ENCODE measurements at places on chromosomes 13 and 19.

GRCh38 chr13:50129081-50129705 lies 113.9 kb downstream of the KCNRG start:
- DNase-seq, result no peak

DNA sequence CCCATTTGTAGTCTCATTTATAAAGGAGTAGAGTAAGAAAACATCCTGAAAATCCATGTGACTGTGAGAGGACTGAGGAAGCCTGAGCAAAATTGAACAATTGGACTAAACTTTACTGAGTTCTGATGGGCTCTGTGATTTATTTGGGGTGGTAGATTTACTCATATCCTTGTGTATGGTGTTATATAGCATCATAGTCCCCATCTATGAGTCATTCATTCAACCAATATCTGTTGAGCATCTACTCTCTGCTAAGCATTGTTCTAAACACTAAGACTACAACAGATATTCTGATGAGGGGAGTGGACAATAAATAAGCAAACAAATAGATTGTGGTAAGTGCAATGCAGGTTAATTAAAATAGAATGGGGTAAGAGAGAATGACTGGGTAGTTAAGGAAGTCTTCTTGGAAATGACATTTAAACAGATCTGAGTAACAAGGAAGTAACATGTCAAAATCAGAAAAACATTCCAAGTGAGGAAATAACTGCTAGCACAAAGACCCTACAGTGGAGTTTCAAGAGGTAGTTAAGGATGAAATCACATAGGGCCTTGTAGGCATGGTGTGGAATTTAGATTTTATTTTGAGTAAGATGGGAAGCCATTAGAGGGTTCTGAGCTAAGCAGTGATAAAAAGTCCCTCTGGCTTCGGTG lies 36.3 kb upstream of the MLNR start:
- DNase-seq, result no peak

DNA sequence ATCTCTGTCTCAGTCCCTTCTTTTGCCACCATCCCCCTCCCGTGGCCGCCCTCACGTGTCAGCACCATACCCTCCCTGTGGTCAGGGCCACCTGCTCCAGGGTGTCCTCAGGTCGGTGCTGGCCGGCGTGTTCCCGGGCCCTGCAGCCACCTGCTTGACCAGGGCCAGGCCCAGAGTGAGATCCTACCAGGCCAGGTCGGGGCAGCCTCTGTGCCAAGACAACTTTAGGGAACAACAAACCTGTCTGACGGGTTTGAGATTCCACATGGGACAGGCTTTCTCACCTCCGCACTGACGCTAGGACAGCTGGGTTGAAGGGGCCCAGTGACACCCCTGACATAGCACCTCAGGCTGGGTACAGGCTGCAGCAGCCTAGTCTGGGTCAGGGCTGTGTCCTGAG lies 7.5 kb upstream of the SBNO2 start:
- DNase-seq, result no peak

DNA sequence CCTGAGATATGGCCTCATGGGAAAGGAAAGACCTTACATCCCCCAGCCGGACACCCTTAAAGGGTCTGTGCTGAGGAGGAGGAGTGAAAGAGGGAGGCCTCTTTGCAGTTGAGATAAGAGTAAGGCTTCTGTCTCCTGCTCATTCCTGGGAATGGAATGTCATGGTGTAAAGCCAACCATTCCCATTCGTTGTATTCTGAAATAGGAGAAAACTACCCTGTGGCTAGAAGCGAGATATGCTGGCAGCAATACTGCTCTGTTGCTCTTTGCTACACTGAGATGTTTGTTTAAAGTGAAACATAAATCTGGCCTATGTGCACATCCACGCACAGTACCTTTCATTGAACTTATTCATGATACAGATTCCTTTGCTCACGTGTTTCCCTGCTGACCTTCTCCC lies 783 bp upstream of the ZNF587B start:
- DNase-seq, result no peak

DNA sequence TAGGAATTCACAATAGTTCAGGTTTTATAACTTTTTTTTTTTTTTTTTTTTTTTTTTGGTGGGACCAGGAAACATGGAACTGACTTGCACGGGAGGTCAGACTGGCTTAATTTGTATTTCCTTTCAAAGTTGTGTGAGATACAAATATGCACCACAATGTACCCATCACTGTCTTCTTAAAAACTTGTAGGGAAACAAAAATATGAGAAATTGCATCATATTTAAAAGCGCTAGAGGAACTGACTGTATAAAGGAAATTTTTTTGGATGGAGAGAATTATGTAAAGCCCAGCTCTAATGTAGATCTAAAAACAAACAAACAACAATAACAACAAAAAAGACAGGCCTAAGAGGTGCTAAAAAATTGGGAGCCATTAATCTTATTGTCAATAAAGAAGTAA lies 246.5 kb downstream of the DCT start:
- no peak for DNase-seq

GRCh38 chr19:30420881-30421280 lies 48.7 kb downstream of the ZNF536 start:
- no peak for DNase-seq

GRCh38 chr13:34751044-34751443 lies 191.0 kb upstream of the NBEA start:
- DNase-seq, result no peak

- no peak for DNase-seq
Measured at GRCh38 chr13:37636701-37637100, 38.1 kb upstream of the POSTN start.

DNA sequence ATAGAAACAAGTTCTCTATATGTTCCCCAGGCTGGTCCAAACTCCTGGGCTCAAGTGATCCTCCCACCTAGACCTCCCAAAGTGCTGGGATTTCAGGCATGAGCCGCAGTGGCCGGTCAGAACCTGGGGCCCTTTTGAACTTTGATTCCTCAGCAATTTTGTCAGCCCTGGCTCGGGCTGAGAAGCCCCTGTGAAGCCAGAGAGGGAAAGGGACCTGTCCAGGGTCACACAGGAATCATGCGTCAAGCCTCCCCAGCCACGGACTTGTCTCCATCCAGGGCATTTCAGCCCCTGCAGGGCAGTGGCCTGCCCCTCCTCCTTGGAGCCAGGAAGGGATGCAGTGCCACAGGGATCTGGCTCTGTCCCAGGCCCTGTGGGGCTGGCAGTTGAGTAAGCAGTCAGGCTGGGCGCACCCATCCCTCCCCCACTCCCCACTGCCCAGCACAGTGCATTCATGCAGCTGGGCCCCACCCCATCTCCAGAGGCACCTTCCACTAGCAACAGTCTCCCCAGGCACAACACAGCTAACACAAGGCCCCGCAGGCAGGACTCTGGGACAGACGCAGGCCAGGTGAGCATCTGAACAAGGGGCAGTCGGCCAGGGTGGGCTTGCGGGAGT lies at the start of gene CAPS:
CAPS (plus strand) TSS at position 516 of the 619 bp plus-strand sequence. CDS start 153 bp downstream, outside the sequence.
- no peak for DNase-seq

- DNase-seq, result no peak
Measured at GRCh38 chr13:72199640-72200039, 332.6 kb upstream of the DACH1 start.

DNA sequence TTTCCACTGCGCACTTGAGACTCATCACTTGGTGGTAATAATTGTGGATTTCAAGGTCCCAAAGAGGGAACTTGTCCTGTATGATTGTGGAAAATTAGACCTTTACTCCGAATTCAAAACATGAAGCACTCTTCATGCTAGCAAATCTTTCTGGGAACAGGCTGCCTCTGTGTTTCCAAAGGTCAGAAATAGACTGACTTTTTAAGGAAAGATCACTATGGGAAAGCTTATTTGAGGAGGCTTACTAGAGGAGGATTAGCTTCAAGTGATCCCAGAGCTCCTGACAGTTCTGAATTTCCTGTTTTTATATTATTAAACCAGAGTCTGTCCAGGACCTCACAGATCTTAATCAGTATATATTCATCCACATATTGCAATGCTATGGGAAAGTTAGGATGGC lies 5.5 kb downstream of the WDFY2 start:
- DNase-seq, result no peak

DNA sequence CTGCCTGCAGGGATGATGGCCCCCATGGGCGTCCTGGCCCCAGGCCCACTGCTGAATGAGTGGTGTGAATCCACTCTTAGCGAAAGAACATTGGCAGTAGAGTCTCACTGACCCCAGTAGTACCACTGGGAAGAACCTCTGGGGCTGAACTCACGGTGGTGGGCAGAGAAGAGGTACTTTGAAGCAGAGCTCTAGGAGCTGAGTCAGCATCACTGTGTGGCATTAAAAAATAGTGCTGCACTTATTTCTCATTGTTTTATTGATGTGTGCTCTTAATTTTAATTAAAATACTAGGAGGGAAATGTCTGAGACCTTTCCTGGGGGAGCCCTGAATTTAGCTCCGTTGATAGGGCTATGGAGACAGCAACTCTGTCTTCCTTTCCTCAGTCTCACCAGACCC lies 61.3 kb downstream of the CBY2 start:
- DNase-seq, result no peak

- peak; percentile 15 for DNase-seq
Measured at GRCh38 chr13:73702419-73703071, 431.7 kb downstream of the KLF12 start.

GRCh38 chr13:51781246-51782022 lies 22.5 kb downstream of the DHRS12 start:
- DNase-seq, result peak; percentile 64

DNA sequence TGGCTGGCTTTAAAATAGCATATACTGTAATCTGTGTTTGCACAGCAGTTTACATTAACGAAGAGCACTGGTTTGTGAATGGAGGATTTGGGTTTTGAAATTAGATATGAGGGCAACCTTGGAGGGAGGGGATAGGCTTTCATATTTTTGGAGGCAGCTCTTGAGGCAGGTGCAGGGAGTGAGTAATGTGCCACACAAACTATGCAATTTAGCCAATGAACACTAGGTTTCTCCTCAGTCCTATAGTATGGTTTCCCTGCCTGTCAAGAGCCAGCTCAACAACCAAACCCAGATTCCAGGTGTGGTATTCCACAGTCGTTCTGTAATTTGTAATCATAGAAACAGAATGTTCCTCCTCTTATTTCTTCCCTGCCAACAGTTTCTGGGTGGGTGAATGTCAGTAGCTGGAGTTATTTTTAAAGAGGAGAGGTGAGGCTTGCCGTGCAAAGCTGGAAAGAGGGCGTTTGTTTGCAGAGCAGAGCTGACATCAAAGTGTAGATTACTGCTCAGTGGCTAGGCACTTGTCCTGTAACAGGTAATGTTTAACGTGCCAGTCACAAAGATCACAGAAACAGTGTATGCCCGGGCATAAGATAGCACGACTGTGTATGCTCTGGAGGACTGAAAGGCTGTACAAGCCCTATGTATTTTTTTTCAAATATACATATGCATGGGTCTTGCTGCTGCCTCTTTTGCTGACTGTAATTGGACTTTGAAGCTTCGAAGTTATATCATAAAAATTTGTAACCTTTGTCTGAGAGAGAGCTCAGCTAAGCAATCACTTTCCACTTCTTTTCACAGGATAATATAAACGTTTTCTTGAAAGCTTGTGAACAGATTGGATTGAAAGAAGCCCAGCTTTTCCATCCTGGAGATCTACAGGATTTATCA lies 124.2 kb downstream of the LMO7 start:
- peak; percentile 39 for DNase-seq

GRCh38 chr13:29978211-29978610 lies 127.8 kb upstream of the UBL3 start:
- no peak for DNase-seq

DNA sequence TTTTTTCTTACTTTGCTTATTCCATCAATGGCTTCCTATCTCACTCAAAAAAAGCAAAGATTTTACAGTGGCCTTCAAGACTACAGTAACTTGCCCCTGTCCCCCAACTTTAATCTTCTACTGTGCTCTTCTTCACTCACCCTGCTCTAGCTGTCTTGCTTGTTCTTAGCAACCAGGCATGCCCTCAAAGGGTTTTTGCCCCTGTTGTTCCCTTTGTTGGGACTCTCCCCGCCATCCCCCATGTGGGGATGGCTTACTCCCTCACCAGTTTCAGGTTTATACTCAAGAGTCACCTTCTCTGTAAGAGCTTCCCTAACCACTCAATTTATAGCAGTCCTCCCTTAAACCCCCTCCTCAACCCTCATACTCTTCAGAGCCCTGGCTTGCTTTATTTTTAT lies 5.4 kb downstream of the MTMR6 start:
- no peak for DNase-seq

DNA sequence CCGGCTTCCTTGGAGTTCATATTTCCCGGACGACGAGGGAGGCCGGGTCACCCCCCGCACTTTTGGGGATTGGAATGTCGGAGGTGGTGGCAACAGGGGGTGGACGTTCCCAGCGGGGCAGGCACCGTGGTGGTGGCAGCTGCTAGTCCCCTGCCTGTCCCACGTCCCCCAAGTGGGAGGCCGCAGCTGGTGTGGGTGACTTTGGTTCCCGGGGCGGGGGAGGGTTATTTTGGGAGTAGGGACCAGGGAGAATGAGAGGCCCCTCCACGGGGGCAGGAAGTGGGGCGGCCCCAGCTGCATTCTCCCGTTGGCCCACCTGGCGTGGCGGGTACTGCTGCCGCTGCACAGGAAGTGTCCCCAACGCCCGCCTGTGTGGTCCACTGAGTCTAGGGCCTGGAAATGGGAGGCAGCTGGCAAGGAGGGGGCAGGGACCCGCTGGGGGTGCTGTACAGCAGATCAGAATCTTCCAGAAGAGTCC lies 11.1 kb upstream of the PLIN3 start:
- DNase-seq, result no peak

DNA sequence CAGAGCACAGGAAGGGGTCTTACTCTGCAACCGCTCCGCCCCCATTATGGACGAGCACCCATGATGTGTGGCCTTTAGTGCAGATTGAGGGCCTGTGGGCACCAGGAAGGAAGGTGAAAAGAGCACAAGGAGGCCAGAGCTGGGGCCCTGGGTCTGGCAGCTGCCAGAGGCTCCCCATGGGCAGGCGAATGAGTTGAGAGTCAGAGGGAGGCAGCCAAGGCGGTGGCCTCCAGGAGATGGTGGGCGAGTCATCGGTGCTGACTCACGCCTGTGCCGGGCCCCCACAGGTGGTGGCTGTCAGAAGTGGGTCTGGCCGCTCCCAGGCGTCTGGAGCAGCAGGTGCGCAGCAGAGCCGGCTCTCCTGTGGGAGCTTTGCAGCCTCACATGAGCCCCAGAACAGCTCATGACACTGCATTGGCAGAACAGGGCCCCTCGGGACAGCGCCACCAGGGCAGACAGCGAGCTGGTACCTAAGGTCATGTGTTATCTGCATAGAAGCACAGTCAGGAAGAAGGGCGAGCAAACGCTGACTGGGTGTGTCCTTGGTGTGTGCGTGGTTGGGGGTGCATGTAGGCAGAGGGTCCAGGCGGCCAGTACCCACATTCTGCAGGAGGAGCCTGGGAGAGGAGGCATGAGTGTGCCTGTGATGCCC lies 68.8 kb downstream of the CHST8 start:
- DNase-seq, result no peak

- DNase-seq, result no peak
Measured at GRCh38 chr13:50244355-50244712, 229.1 kb downstream of the KCNRG start.

- no peak for DNase-seq
Measured at GRCh38 chr13:22594041-22594440, 586.7 kb upstream of the SGCG start.

GRCh38 chr19:30360376-30361106 lies 11.6 kb upstream of the ZNF536 start:
- peak; percentile 3 for DNase-seq

GRCh38 chr13:96519380-96519779 lies 429.5 kb downstream of the HS6ST3 start:
- no peak for DNase-seq

Data from hematopoietic multipotent progenitor cell treated with erythropoietin and hydrocortisone succinate and interleukin-3 and kit ligand, for 6 days (in vitro differentiated cells).